NCI-H82 (cell line): ENCODE measurements at places on chromosomes 6 and 20.

GRCh38 chr20:63475209-63475608, 2.8 kb upstream of the KCNQ2 start:
- no peak for DNase-seq

- no peak for DNase-seq
Observed at GRCh38 chr6:129684323-129684884, 25.6 kb downstream of the ARHGAP18 start.

DNA sequence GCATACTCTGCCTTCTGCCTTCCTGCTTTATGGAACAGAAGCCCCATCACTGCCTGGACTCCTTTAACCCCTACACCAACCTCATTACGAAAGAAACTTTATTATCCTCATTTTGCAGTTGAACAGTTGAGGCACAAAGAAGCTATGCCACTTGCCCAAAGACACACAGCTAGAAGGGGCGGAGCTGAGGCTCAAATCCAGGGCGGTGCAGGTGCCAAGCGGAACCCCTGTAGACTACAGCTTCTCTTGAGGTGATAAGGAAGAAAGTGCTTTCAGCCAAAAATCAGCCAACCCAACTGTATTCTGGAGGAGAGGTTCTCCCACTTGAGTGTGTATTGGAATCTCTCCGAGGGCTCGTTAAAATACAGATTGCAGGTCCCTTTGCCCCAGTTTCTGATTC, 90.5 kb downstream of the PRND start:
- DNase-seq = no peak

DNA sequence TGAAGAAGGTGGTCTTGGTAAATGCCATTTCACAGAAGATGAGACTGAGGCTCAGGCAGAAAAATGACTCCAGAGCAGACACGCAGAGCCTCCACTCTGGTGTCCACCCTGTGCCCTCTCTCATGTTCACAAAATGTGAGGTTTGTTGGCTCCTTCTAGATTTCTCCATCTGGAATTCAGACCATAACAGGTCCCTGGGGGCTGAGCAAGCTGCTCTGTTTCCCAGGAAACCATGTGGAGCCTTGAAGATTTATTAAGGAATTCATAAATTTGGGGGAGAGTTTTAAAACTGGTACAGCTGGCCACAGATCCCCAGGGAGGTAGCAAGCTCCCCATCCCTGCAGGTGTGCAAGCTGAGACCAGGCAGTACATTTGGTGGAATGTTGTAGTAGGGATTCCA, 38.8 kb upstream of the SIRPA start:
- no peak for DNase-seq

DNA sequence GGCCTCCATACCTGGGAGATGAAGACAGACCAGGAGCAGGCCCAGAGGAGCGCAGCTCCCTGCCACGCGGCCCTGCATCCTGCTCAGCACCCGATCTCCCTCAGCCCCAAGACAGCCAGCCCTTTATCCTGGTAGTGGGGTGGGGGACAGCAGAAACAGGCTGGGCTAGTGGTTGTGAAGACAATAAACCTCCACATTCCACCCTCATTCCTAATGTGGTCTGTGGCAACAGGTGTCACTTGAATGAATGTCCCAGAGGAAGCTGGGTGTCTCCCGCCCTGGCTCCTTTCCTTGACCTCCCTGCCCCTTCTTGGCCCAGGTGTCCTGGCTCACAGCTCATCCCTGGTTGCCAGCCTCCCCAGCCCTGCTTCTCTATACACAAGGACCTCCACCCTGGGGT, at the start of gene C6orf15:
TSS of gene C6orf15 (minus strand) at position 98 of the 400 bp plus-strand sequence. CDS start at position 78, 20 bp downstream.
- no peak for DNase-seq

GRCh38 chr6:160010067-160010466, 41.2 kb downstream of the IGF2R start:
- DNase-seq = no peak

- no peak for DNase-seq
Observed at GRCh38 chr6:52983159-52983848, 11.8 kb downstream of the GSTA4 start.

- no peak for DNase-seq
Observed at GRCh38 chr20:47440857-47441773, 60.6 kb upstream of the NCOA3 start.

GRCh38 chr6:26452631-26453235, 5.0 kb upstream of the BTN2A1 start:
- no peak for DNase-seq

DNA sequence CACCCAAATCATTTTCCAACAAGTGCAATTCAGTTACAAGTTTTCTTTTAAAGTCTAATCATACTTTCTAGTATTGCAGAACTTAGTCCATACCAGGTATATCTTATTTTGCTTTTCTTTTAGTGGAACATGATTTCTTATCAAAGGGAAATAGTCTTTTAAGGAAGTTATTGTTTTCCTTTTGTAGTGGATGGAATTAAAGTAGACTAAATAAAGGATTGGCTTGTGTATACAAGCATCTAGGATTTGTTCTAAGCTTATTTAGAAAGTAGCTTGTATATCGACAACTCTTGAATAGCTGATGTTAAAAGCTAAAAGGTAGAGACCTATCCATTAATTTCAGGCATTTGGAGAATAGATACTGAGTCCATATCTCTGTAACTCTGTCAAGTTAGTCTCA, 14.8 kb downstream of the DCBLD1 start:
- DNase-seq = no peak

DNA sequence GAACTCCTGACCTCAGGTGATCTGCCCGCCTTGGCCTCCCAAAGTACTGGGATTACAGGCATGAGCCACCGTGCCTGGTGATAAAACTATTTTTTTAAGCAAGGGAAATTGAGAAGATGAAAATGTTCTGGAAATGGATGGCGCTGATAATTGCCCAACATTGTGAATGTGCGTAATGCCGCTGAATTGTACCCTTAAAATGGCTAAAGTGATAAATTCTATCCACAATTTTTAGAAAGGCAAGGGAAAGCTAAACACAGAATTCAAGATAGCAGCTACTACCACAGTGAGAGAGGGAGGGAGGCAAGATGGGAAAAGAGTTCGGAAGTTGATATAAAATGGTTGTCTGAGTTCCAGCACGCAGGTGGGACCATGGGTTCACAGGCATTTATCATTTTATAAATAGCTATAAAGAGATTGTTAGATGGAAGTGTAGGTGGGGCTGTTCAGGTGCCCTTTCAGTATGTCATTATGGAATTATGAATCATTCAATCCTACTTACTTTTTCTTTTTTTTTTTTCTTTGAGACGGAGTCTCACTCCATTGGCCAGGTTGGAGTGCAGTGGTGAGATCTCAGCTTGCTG, 8.3 kb downstream of the RIPOR3 start:
- no peak for DNase-seq

DNA sequence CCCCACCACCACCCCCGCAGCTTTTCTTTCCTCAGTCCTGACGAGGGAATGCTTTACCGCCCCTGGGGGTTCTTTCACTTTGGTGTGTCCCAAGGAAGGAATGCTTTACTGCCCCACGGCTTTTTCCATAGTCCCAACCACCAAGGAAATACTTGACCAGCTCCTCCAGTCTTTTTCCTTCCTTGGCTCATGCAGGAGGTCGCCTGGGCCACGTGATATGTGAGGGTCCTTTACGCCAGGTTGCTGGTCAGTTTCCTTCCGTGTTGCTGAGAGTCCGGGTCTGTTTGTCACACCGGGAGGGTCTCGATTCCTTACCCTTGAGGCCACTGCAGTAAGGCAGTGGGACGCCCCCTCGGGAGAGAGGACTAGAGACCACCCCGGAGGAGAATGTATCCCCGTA, 58.9 kb upstream of the CDH4 start:
- no peak for DNase-seq

DNA sequence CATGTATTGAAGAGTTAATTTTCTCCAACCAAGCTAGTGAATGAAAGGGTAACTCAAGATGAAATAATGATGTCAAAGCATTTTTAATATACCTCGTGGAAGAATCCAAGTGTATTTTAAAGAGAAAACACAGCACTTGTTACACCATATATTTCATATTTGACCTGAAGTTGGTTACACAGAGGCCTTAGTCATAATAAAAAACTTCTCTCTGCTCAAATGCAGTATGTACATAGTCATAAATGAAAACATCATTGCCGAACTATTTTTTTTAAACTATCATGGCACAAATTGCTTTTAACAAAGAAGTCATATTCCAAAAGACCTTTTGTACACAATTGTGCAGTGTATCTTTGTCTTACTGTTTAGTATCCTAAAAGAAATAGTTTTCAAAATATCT, 43.0 kb downstream of the BACH2 start:
- no peak for DNase-seq

DNA sequence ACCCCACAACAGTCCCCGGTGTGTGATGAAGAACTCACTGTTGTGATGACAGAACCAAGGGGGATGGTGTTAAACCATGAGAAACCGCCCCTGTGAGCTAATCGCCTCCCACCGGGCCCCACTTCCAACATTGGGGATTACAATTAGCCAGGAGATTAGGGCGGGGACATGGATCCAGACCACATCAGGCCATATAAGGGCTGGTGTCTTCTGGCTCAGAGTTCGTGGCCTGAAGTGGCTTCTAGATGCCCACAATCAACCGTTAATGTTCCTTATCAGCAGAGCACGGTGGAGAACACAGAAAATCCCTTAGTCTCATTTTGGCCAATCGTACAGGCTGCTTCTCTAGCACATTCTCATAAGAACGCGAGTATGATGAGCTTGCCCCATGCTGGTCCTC, 10.9 kb upstream of the MAS1 start:
- peak; percentile 84 for DNase-seq

DNA sequence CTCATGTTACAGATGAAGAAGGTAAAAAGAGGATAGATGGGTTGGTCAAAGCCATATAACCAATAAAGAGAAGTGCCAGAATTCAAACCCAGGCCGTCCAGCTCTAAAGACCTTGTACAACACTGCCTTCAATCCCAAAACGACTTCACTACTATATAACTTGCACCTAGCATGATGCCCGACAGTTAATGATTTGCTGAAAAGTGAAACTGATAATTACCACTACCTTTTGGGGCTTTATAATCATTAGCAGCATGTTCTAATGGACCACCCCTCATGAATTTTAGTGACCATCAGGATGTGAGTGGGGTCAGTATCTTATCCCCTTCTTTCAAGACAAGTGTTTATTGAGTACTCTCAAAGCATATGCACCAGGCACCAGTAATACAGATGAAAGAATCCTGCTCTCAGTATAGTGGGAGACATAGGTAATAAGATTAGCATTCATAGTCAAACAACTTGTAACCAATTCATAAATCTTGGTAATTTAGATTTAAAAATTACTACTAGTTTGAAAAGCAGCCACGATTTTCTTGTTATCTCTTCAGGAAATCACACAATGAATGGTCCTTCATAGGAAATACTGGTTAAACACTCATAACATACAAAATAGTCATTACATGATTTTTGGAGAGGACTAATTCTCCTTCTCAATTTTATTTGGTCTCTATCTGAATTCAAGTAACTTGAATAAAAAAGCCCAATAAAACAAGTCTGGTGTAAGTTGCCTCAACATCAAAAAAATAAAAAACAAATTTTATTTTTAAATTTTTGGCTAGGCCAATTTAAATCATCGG, 98.0 kb downstream of the EPB41L2 start:
- no peak for DNase-seq

- peak; percentile 48 for DNase-seq
Observed at GRCh38 chr6:37549154-37549553, 49.5 kb upstream of the CCDC167 start.

DNA sequence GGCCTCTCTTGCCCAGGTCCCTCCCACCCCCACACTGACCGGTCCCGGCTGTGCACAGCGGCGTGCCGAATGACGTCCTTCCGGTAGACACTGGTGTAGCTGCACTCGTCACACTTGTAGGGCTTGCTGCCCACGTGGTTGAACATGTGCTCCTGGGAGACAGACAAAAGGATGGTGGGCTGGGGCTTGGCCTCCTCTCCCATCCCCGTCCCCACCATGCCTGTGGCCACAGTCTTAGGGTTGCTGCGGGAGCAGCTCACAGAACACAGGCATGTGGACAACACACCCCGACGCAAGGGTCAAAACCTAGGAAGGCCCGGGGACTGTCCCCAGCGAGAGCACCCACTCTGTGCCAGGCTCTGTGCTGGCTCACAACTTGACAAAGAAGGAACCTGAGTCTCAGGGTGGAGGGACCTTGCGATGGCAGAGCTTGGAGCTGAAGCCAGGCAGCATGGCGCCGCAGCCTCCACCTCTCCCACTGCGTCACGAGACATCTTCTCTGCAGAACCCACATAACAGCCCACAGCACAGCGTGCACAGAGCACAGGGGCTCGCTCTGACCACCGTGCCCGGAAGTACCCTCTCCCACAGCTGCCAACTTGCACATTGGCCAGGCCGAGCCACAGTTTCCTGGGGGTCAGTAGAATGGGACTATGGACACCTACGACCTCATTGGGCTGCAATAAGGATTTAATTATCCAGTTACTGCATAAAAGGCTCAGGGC, 9.8 kb downstream of the ZNF335 start:
- DNase-seq = no peak

DNA sequence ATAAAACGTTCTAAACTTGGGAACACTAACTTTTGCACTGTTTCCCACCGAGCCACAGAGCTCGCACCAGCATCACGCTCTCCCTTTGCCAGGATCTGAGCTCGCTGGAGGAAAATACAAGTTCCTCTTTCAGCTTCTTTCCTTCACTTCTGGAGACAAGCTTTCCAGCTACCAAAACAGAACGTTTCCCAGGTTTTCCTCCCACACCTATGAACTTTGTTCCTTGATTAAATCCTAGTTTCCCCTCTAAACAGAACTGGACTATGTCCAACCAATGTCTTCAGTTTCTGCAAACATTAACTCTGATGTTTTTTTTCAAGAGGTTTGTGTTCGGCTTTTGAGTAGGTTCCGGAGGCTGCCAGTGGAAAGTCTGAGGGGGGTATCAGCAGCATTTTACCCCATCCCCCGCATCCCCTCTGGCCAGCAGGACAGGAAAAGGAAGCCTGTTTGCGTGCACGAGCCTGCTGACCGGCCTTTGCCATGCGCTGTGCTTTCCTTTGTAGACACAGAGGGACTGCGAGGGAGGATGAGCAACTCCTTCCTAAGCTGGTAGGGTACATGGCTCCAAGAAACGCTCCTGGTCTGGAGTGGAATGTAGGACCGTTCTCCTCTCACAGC, 135.5 kb downstream of the LY86 start:
- DNase-seq = no peak
